Fibroblast of skin of right biceps (primary cell): ENCODE measurements at places on chromosomes 12 and 14.

- DNase-seq = no peak
Observed at GRCh38 chr14:91910196-91910595, 37.3 kb downstream of the FBLN5 start.

DNA sequence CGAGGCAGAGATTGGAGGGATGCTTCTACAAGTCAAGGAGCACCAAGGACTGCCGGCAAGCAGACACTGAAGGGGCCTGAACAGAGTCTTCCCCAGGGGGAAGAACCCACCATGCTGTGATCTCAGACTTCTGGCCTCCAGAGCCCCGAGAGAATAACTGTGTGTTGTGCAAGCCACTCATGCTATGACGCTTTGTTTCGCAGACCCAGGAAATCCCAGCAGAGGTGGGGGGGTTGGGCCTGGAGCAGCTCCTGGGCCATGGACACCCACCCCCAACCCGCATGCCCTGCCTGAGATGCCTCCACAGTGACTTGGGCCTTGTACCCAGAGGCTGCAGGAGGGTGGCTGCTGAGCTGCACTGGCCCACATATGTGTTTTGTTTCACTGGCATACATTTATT, 31.2 kb downstream of the ARL6IP4 start:
- peak; percentile 7 for DNase-seq

- no peak for DNase-seq
Observed at GRCh38 chr12:6392504-6392903, 8.5 kb downstream of the LTBR start.

- no peak for DNase-seq
Observed at GRCh38 chr14:40955131-40955505, 651.6 kb upstream of the LRFN5 start.

GRCh38 chr14:29005647-29006046, 239.1 kb downstream of the FOXG1 start:
- no peak for DNase-seq
